ENCODE measurements at places on chromosomes 5 and 9. TPM values are rescaled to one million over a fixed set of nuclear protein-coding genes. Genes with fewer than 3 reads are reported as not detected.

Gene NXNL2
- not detected for total RNA-seq

Gene CATSPER3
- total RNA-seq, result not detected

Gene SLC6A19
- total RNA-seq, result not detected

Gene TMC1
- total RNA-seq, result 0.99 TPM

Gene TCF7
- total RNA-seq, result 0.07 TPM

Gene SPATA31A3
- total RNA-seq, result not detected

Gene ANXA2R
- 1.4 TPM for total RNA-seq

Data from pulmonary artery endothelial cell (primary cell).